Fibroblast of the aortic adventitia (primary cell): ENCODE measurements at places on chromosomes 7 and 10. TPM values are rescaled to one million over a fixed set of nuclear protein-coding genes. Genes with fewer than 3 reads are reported as not detected.
A peak's percentile ranks its signal among the peaks of the same experiment; 100 is the strongest.

GRCh38 chr7:132782777-132783640 is 206.7 kb upstream of the PLXNA4 start:
- DNase-seq, result peak; percentile 76

GRCh38 chr10:87661861-87662785 is 2.4 kb downstream of the PAPSS2 start:
- peak; percentile 29 for DNase-seq

Gene HPS1
- total RNA-seq, result 42.3 and 53.4 TPM in 2 replicates

GRCh38 chr7:29573567-29573966 is 9.9 kb downstream of the PRR15 start:
- no peak for DNase-seq

- no peak for DNase-seq
These were observed 125.2 kb upstream of the RET start for GRCh38 chr10:42951486-42952251.

Gene DRGX
- total RNA-seq, result not detected in 2 replicates

DNA sequence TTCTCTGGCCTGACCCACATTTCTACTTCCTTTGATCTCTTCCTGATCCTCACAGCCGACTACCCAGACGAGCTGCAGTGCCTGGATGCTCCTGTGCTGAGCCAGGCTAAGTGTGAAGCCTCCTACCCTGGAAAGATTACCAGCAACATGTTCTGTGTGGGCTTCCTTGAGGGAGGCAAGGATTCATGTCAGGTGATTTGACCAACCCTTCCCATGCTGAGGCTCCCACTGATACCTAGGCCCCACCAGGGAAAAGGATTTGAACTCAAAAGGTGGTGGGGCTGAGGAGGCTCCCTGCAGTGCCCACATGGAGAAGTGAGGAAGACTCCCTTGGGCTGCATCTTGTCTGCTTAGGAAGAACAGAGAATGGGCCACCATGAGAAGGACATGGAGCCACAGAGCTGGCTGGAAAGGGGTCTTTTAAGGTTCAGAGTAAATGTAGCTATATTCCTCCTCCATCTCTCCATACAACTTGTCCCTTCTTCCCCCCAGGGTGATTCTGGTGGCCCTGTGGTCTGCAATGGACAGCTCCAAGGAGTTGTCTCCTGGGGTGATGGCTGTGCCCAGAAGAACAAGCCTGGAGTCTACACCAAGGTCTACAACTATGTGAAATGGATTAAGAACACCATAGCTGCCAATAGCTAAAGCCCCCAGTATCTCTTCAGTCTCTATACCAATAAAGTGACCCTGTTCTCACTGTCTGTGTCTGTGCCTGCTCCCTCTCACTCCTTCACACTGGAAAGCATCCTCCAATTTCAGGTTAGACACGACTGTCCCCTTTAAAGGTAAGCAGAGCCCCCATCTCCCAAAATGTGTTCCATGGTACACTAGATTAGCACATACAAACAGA is 3.3 kb downstream of the PRSS1 start:
- DNase-seq, result no peak

DNA sequence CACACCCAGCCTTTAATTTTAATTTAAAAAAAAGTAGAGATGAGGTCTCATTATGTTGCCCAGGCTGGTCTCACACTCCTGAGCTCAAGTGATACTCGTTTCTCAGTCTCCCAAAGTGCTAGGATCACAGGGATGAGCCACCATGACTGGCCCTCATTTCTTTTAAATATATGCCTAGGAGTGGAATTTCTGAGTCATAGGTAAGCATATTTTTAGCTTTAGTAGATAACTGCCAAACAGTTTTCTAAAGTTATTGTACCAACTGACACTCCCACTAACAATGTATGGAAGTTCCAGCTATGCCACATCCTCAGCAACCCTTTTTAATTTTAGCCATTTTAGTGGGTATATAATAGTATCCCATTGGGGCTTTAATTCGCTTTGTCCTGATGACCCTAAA is 13.8 kb upstream of the PPIF start:
- peak; percentile 66 for DNase-seq

DNA sequence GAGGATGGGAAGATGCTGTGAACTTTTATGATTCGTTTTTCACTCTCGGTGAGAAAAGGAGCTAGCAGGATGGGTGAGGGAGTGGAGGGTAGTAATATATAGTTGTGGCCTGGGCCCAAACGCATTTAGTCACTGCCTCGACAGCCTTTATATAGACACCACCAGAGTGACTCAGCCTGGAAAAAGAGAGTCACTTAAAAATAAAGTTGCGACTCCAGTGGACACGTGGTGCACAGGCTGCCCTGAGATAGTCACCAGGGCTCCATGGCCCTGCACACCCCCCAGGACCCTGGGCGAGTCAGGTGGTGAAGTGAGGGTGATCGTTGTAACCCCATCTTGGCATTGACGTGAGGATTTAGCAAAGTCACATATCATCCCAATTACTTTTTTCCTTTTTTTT is 106.7 kb downstream of the CUX1 start:
- DNase-seq, result peak; percentile 79

Gene PNLIPRP3
- not detected in 2 replicates for total RNA-seq

GRCh38 chr10:24777196-24777595 is 53.5 kb upstream of the ARHGAP21 start:
- DNase-seq, result peak; percentile 87

Gene KIAA1549
- 0.57 and 3.7 TPM in 2 replicates for total RNA-seq

DNA sequence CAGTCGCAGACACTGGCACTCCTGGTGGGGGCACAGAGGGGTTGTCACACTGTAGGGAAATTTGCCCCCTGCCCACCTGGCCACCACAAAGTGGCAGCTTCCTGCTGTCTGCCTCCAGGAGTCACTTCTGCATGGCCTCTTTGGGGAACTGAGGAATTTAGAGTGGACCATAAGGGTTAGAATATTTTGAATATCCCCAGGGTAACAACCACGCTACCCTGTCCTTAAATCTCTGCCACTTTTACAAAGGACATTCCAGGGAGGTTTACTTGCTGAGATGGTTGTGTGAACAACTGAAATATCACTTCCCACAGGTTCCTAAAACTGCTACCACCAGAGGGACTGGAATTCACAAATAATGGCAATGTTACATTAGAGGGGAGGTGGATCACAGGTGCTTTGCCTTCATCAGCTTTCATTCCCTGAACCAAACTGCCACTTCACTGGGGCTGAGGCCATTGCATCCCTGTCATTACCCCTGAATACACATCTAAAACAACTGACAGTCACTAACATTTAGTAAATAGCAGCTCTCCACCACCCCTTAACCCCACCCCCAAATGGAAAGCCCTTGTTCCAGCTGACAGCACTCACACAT is 88.1 kb upstream of the IFRD1 start:
- DNase-seq, result no peak

Gene AKR1C2
- 48.2 and 376 TPM in 2 replicates for total RNA-seq

- DNase-seq, result no peak
These were observed 120.4 kb downstream of the PKD1L1 start for GRCh38 chr7:47827871-47828270.

Gene EPO
- total RNA-seq, result not detected in 2 replicates

- DNase-seq, result no peak
These were observed 692 bp downstream of the NEURL1 start for GRCh38 chr10:103493916-103494877.

DNA sequence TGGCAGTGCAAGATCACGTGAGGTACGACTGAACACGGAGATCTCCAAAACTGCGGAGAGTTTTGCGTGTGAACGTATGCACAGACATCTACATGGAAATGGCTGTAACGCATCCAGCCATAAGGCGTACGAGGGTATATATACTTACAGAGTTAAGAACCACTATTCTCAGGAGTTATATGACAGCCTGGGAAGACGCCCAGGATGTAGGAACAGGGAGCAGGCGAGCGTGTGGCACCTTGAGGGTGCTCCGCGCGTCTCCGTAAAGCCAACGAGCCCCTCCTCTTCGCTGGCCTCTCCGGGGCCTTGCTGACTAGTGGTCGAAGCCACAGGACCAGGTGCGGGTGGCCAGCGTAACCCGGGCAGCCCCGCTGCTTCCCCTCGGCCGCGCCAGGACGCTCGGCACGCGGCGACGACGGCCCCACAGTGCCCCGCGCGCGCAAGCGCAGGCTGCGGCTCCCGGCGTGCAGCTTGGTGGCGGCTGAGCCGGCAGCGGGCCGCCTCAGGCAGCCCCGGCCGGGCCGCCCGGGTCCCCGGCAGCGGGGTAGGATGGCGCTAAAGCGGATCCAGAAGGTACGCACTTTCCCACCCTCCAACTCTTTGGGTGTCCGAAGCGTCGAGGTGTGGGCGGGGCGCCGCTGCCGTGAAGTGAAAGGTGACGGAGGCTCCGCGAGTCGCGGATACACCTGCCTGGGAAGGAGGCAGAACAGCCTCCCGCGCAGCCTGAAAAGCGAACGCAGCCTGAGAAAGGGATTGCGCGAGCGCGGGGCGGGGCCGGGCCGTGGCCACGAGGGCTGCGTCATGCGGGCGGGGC is at the start of gene UBE2D4:
Gene UBE2D4, plus strand, starts transcription at position 453 of the 814 bp plus-strand sequence. Its CDS starts 97 bp downstream, at position 550.
- peak; percentile 52 for DNase-seq

GRCh38 chr10:122173337-122173736 is 97.8 kb upstream of the BTBD16 start:
- DNase-seq, result no peak

DNA sequence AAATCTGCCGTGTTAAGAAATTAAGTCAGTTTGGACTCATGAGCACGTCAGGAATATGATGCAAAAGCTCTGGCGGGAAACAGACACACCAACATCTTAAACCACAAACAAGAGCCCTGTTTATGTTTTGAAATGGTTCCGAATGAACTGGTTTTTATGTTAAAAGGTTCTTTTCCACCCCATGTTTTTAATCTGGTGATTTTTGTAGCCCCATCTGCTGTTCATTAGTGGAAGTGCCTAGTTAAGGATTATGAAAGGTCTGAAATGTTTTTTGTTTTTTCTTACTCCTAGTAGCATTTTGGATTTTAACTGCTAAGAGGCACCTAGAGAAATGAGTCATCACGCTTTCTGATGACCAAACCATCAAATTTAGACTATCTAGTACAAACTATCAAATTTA is 404.1 kb upstream of the MKI67 start:
- no peak for DNase-seq

Gene C10orf67
- 0.09 TPM in 1 of 2 replicates, not detected in the other for total RNA-seq

DNA sequence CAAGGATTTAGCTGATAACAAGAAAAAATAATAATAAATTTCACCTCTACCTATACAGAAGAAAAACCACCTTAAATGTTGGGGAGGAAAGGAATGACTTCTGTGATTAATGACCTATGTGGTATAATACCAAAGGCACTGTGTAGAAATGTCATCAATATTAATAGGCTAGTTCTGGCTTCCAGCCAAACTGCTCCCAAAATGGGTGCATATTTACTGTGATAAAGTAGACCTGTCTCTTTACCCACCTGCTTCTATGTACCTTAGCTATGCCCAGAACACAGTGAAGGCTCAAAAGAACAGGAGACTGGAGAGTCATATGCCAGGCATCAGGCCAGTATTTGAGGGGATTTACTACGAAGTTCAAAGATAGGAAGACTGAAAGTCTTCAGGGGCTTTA is 76.0 kb downstream of the ATE1 start:
- no peak for DNase-seq

DNA sequence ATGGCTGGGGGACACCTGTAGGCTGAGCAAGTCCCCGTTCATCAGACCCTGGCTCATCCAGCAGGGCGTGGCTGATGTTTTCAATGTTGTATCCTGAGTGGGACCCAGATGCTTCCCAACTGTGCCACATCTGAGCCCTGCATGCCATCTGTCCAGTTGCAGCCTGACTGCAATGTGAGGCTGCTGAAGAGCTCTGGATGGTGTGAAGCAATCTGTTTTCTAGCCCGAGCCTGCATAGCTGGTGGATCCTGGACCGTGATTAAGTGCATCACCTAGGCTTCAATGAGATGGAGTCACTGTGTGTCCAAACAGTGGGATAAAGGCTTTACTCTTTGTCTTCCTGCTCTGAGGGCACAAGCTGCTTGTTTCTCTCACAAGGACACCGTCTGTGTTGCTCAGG is 99.8 kb downstream of the TCF7L2 start:
- no peak for DNase-seq

Gene TUBB8
- not detected in 2 replicates for total RNA-seq

Gene HOXA7
- total RNA-seq, result not detected in 2 replicates

Gene UNCX
- total RNA-seq, result not detected in 2 replicates

DNA sequence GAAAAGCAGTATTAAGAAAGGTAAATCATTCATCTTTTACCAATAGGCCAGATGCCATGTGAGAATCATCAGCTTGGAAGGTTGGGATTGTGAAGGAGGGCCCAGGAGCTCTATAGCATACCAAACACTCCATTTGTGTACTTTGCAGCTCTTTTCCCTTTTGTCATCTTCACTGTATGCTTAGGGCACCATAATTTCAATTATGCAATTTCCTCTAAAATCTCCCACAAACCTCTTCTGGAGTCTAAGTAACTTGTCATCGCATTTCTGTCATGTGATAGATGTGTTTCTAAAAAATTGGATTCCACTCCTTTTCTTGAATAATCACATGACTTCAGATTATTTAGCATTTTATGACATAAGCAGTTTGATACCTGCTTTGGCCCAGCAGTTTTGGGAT is 17.9 kb downstream of the RPP30 start:
- DNase-seq, result no peak

Gene GNG11
- total RNA-seq, result 37.0 and 56.9 TPM in 2 replicates

DNA sequence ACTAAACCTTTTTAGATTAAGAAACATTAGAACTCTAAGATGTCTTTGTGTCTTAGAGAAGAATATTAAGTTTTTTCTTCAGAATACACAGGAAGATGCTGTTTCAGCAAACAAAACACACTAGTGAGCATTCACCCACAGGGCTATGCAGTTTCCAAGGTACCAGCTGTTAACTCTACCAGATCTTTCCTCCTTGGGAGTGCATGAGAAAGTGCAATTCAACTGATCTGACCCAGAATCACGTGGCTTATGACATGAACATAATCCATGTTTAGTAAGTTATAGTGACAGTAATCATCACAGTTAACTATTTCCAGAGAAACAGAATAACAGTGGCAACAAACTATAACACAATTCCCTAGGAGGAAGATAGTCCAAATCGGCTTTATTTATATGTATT is 270.7 kb downstream of the CACNA2D1 start:
- no peak for DNase-seq

- DNase-seq, result no peak
These were observed 14.8 kb upstream of the EEPD1 start for GRCh38 chr7:36138209-36138608.

DNA sequence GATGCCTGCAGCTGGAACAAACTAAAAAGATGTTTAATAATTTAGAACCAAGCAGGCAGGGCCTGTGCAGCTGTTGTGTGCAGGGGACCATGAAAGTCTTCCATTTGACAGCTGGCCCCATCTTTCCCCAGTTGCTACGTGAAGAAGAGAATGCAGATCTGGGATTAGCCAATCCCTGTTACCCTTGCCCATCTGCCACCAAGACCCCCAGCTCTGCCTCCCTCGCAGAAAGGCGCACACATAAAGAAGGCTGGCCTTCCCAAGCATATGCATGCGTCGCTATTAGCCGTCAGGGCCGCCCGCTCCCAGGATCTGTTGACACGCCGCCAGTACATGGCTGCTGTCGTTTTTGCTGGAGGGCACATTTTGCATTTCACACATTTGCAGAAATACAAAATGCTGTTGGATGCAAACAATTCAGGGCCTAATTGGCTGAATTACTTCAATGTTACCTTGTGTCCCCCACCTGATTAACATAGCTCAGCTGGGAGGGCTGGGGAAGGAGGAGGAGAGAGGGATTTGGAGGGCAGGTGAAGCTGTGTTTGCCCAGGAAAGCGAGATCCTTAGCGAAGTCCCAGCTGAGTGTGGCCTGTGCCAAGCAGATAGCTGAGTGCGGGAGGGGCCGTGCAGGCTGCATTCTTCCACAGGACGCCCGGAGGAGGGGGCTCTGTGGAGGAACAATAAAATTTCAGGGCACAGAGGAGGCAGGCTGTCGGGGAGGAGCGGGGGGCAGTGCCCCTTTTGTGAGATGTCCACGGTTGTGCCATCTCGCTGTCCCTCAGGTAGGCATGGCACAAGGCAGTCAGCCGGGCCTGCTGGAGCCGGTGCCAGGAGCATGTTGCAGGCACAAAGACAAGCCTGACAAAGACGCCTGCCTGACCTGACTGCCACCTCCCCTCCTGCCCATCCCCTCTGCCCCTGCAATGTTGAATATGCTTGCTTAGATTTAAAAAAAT is 443.0 kb upstream of the MKI67 start:
- DNase-seq, result no peak
